ENCODE measurements at places on chromosomes 13 and 19.

- no peak for DNase-seq
Observed at GRCh38 chr19:4454747-4455718, 2.6 kb downstream of the UBXN6 start.

- DNase-seq, result peak; percentile 65
Observed at GRCh38 chr13:85806553-85807175, 7.4 kb upstream of the SLITRK6 start.

GRCh38 chr19:58514564-58515022, 2.8 kb upstream of the SLC27A5 start:
- DNase-seq, result no peak

DNA sequence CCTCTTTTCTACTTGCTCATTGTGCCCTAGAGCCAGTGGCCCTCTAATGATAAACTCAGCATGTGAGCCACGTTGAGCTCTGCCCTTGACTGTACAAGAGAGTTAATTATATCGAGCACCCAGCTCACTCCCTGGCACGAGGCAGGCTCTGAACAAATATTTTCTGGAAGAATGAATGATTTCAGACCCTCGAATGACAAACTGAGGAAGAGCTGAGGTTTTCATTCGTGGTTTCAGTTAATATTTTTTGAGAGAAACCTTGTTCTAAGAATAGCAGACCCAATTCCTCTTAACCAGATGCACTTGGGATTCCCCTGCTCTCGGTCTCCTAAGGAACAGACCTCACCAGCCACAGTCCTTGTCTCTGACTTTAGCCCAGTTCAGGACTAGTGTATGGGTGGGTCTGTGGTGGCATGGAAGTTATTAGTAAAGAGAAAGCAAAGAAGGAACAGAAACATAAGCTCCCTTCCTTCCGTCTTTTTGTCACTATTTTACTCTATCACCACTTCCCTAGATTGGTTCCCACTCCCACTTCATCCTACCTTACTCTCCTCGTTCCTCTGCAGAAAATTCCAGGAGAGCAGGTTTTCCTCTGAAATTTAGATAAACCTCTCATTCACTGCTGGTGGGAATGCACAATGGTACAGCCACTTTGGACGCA, 22.1 kb upstream of the WDFY2 start:
- DNase-seq, result no peak

DNA sequence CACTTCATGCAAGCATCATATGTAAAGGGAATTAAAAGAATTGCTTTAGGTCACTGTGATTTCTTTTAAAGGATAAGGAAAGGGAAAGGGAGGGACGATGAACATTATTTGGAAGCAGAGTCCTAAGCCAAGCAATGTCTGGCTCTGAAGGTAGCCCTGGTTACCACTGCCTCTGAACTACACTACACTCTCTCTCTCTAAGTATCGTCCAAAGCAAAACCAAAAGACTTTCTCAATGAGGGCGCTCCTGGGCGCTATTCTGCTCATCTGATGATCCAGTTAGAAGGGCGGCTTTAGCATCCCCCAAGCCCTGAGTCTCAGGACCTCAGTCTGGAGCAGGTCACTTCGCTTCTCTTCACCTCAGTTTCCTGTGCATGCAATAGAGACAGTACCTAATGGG, 26.2 kb downstream of the FOXO1 start:
- no peak for DNase-seq

- DNase-seq, result no peak
Observed at GRCh38 chr13:30569901-30570576, 47.7 kb upstream of the USPL1 start.

DNA sequence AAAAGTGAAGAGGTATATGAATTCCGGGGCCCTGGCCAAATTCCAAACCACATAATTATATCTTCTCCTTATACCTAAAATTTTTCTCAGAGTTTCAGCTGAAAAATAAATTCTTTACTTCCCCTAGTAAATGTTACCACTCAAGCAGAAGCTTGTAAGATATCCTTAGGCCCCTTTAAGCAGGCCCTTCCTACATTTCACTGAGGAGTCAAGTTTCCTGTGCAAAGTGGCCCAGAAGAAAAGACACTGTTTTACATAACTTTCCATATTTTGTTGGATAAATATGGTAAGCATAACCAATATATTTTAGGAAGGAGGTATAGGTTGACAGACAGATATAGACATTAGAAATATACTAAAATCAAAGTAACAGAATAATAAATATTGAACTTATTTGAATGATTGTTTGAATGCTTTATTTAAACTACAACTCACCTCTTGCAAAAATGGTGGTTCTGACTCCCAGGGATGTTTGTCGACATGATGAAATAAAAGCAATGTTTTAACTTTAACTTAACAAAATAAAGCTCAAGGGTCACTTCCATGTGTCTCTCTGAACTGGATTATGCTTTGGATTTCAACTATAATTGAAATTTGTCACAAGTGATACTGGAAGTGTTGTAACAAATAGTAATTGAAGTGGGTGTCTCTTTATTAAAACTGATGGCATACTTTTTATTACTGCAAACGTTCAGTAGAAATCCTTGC, 141.2 kb downstream of the SPRY2 start:
- no peak for DNase-seq

- no peak for DNase-seq
Observed at GRCh38 chr13:41562083-41562482, 104.7 kb downstream of the RGCC start.

DNA sequence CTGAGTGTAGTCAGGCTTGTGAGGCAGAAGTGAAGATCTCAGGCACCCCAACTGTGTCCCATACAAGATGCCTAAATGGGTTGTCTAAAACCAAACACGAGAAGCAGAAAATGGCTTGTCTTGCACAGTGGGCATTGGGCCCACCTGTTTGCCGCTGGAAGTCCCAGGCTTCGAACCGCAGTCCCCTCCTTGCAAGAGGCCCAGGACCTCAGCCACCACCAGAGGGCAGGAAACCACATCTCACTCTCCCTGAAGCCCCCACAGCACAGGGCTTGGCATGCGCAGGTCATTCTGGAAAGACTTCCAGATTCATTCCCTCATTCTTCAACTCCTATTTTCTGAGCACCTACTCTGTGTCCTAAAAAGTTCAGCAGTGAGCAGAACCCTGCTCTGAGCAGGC, 973.7 kb downstream of the UQCRFS1 start:
- no peak for DNase-seq

- DNase-seq, result no peak
Observed at GRCh38 chr13:21987793-21988192, 316.9 kb downstream of the FGF9 start.

DNA sequence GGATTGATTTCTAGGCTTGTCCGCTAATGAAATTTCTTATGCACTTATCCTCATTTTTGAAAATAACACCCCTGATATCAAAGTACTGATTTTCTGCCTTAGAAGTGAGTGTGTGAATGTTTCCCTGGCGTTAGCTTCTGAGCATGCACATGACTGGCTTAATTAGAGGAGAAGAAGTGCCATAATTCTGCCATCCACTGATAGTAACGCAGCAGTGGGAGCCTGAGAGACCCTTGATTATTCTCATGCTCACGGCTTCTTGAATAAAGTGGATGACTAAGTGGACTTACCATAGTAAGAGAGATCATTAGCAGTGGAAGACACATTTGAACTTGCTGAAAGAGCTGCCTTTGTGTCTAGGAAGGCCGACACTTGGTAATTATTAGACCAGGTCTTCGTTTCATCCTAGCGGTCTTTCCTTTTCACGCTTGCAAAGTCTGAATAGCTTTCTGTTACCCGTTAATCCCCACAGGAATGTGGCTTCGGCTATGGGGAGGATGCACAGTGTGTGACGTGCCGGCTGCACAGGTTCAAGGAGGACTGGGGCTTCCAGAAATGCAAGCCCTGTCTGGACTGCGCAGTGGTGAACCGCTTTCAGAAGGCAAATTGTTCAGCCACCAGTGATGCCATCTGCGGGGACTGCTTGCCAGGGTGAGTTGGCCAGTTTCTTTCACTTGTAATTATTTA, 45.3 kb downstream of the TNFRSF19 start:
- DNase-seq, result no peak
